Skeletal muscle cell (primary cell): ENCODE measurements at places on chromosomes 6 and 20.

DNA sequence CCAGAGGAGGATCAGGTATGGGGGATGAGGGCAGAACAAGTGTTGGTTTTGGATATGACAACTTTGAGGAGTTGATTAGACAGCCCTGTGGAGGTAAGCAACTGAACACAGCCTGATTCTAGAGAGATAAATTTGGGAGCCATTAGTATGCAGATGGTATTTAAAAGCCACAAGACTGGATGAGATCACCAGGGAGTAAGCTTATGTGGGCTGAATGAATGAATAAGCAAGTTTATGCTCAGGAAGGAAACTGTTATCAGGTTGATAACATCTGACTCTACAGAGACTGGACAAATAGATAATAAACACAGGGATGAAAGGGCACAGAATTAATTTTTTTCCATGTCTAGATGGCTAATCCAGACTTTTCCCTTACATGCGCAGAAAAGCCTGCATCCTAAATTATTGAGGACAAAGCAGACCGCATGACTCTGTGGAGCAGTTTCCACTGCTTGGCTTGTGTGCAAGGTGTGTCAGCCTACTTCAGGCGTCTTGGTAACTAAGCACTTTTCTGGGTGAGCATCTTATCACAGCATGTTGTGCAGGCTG is 150.6 kb downstream of the GJA10 start:
- DNase-seq = no peak

GRCh38 chr6:168130168-168130696 is 51.2 kb upstream of the FRMD1 start:
- no peak for DNase-seq

GRCh38 chr6:44681761-44682160 is 294.3 kb downstream of the CDC5L start:
- DNase-seq = no peak

- DNase-seq = no peak
Measured at GRCh38 chr6:104486035-104486434, 373.7 kb downstream of the HACE1 start.

DNA sequence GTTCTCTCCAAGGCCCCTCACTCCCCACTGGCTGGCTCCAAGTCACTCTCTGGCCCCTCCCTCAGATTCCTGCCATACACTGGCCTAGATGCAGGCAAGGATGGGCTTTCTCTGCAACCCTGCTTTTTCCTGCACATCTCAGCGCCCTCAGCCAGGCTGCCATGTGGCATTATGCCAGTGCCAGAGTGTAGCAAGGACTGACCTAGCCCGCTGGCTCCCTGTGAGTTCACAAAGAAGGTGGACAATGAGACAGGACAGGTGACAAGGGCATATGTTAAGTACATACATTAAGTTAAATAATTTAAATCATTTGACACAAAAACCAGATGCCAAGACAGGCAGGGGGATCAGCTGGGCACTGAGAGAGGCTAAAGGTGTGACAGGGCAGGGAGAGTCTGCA is 394.6 kb downstream of the ZFAND3 start:
- no peak for DNase-seq

DNA sequence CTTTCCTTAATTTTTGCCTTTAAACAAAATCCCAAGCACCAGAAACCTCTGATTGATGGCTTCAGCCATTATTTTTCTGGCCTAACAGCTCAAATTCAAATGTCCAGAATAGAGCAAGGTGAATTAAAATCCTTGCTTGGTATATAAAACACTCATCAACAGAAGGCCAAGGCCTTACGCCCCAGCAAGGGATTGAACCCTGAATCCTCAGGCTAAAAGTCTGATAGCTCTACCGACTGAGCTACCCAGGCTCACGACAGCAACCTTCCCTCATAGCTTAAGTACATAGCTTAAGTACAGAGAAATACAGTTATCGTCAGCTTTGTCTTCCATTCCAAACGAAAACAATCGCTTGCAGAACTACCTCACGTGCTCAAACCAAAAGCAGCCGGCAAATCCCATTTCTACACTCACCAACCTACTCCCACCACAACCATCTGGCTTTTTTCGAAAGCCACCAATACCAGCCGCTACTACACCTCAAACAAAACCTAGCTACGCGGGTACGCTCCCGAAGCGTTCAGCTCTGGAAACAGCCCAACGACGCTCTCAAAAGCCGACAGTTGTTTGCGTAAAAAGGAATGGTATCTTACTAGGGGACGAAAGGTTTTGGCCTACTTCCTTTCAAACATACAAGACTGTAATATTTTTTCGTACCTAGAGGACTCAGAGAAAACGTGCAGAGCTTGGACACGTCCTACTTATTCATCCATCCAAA is 167.5 kb downstream of the GPX5 start:
- DNase-seq = no peak

GRCh38 chr6:4879741-4880275 is 103.6 kb downstream of the CDYL start:
- DNase-seq = no peak

DNA sequence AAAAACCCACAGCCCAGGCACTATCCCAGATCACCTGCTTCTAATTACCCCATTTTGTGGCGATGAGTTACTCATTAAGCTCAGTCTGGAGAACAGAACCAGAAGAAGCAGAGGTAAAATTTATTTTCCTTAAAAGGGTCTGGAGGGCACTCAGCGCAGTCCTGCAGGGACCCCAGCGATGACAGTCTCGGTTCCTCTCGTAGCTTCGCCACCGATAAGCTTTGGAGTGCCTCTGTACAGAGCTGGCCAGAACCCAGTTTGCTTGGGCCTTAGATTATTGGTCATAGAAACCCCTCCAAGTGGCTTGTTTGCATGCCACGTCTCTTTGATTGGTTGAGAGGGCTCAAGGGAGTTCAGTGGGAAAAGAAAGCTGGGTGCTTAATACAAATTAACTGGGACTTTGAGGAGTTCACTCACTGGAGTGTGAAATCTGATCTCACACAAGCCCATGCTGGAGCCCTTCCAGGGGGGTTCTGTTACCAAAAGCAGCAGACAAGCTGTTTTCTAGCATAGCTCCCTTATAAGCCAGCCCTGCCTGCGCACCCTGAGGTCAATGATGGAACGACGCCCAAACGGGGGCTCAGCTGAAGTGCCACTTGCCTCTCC is 158.5 kb upstream of the ARID1B start:
- DNase-seq = no peak

DNA sequence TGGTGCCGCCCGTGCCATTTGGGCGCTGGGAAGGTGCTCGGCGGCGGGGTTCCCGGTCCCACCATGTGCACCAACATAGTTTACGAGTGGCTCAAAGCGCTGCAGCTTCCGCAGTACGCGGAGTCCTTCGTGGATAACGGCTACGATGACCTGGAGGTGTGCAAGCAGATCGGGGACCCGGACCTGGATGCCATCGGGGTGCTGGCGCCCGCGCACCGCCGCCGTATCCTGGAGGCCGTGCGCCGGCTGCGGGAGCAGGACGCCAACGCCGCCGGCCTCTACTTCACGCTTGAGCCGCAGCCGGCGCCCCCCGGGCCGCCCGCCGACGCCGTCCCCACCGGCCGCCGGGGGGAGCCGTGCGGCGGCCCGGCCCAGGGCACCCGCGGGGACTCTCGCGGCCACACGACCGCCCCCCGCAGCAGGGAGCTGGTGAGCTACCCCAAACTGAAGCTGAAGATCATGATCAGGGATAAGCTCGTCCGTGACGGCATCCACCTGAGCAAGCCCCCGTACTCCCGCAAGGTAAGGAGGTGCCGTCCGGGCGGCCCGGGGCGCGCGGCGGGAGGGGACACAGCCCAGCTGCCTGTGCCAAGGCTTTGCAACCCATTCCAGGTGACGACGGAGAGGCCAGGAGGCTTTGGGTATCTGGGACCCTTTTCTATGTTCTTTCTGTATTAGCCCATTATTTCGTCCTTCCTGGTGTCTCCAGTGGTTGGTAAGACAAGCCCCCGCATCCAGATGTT is 547 bp downstream of the SAMD5 start:
- no peak for DNase-seq

DNA sequence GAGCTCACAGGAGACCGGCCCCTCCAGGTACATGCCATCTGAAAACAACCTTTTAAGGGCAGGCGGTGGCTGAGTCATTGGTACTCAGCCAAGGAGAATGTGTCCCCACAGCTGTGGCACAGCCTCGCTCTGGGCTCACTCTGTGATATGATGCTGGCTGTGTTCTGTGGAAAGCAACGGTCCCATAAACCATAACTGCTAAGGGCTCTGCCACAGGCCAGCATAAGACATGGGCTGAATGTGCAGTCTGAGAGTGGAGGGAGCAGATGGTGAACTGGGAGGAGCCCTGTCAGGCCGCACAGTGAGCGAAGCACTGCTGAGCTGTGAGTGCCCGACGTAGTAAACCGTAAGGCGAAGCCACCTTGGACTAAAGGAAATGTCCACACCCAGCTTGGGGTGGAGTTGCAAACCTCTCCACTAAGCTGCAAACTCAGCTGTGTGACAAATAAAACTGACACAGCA is 375.8 kb downstream of the THBS2 start:
- DNase-seq = no peak

DNA sequence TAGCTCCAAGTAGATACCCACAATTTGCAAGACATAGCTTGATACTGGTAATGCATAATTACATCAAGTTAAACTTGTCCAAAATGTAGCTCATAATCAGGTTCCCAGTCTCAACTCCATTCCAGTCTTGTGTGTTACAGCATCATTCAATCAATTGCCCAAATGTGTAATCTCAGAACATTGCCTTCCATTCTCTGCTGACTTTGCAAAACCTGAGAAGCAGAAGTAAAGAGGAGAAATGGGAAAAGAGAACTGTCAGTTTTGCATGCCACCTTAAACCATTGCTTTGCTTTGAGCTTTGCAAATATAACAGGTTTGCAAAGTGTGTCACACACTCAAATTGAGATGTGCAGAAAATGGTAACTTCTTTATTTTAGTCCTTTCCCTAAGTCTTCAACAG is 40.3 kb upstream of the CNKSR3 start:
- no peak for DNase-seq

- DNase-seq = no peak
Measured at GRCh38 chr20:8755340-8756118, 313.4 kb upstream of the PLCB4 start.

- DNase-seq = no peak
Measured at GRCh38 chr6:65545920-65546319, 161.1 kb downstream of the EYS start.

DNA sequence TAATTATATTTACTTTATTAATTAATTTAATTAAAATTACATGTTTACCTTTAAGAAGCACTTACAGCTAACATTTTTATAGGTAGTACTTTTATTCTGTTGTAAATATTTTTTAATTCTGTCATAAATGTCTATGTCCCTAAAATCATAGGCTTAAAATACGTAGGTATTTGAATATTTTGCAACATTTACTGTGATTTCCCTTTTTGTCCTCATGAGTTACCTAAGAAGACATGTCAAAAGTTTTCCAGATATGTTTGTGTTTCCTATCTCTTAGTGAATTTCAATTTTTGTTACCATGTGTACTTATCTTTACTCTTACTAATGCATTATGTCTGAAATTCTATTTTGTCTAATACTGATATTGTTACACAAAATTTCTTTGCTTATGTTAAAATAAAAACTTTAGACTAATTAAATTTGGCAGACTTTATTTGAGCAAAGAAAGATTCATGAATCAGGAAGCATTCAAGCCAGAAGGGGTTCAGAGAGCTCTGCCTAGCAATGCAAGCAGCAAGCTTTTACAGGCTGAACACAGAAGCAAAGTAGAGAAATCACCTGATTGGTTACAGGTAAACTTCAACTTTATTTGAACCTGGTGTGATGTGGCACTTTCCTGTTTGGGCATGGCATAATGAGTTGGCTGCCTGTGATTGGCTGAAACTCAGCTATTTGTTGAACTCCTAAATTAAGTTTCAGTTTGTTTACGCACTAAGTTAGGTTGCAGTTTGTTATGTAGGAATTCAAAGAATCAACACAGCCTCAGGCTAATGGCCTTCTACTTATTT is 123.2 kb upstream of the TMEM170B start:
- DNase-seq = no peak

- DNase-seq = no peak
Measured at GRCh38 chr6:2524090-2524489, 226.6 kb downstream of the MYLK4 start.

- DNase-seq = no peak
Measured at GRCh38 chr6:27129917-27130316, 117.6 kb upstream of the PRSS16 start.

DNA sequence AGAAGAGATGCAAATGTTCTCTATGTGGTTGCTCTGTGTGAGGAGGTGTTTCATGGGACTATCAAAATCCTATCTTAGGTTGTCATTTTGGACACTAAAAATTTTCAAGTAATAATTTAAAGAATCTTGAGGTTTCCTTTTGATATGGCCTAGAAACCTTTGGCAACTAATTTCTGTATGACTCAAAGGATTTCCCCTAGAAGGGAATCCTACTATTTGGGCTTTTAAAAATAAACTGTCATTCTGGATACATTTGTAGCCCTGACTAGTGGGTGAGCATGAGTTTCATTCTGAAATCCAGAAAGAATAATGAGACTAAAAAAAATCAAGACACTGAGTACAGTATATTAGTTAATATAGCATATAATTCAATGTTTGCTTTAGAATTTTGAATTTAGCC is 25.5 kb upstream of the RAB23 start:
- DNase-seq = no peak

DNA sequence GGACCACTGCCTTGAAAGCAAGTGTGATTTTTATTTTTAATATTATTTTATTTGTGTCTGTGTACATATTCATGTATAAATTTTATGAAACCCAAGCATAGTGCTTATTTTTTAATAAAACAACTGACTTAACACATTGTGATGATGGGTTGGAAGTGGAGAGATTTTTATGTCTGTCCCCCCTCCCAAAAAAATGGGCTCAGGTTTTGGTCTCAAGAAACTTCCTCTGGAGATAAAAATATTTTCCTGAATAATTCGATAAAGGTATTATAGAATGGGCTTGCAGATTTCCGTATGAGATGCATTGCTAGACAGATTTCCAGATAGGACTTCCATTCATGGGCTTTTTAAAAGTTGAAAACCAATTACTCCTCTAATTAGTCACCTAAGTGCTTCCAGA is 2.7 kb downstream of the FOXQ1 start:
- no peak for DNase-seq

DNA sequence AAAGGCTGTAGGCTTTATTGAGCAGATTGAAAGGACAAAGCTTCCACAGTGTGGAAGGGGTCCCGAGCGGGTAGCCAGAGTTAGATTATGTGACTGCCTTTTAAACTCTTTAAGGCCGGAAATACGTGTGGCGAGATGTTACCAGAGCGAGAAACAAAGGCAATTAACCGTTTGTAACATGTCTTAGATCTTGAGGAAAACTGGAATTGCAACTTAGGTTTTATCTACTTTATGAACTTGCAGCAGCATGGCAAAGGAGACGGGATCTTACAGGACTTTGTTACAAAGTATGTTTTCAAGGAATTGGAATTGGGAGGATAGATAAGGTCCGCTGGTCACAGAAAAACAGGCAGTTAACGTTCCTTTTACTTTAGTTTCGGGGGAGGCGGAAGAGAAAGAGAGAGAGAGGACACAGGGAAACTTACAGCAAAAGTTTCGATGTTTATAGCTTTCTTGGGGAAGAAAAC is 594.7 kb upstream of the ADGRB3 start:
- no peak for DNase-seq
